ENCODE measurements at places on chromosomes 12 and 14.
A peak's percentile ranks its signal among the peaks of the same experiment; 100 is the strongest.

DNA sequence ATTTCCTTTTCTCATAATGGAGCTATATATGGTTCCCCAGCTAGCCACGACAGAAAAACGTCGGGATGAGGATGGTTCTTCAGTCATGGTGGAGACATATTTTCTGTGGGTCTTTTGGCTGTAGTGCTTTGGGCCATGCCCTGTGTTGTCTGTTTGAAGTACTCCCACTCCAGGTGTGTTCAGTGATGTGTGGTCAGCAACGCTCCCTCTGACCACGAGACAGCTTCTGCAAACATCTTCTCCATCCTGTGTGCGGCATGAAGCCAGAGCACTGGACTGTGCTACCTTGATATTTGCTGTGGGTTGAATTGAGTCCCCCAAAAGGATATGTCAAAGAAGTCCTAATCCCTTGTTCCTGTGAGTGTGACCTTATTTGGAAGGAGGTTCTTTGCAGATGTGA, 931.2 kb downstream of the NRXN3 start:
- no peak for DNase-seq

DNA sequence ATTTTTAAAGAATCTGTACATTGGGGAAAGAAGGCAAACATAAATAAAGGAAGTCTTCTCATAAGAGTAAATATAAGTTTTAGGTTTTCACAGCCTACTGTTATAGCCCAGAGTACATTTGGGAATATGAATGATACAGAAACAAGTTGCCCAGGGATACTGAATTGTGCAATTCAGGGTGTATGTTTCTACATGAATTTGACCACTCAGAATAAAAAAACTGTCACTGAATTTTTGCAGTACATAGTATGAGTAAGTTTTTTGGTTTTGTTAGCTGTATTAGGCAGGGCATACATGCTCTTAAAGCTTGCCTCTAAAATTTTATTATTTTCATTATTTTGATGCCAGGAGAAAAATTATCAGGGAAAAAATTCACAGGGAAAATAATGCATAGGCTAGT, 6.6 kb upstream of the PCNX4 start:
- DNase-seq = no peak

DNA sequence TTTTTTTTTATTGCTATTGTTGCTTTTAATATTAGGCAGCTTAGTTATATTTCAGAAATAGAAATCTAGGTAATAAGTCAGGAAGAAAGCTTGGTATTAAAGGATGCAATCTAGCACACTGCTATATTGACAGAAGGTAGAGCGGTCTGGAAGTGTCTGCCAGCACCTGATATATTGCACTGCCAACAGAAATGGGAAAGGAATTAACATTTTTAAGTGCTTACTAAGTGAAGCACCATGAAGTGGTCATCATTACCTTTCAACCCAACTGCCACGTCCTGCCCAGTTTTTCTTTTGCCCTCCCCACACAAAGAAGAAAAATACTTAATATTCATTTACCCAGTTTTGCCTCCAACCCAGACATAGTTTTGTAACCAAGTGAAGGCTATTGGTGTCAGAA, 163.5 kb downstream of the KITLG start:
- DNase-seq = no peak

GRCh38 chr14:59507063-59507751, 22.9 kb downstream of the JKAMP start:
- DNase-seq = peak; percentile 80

DNA sequence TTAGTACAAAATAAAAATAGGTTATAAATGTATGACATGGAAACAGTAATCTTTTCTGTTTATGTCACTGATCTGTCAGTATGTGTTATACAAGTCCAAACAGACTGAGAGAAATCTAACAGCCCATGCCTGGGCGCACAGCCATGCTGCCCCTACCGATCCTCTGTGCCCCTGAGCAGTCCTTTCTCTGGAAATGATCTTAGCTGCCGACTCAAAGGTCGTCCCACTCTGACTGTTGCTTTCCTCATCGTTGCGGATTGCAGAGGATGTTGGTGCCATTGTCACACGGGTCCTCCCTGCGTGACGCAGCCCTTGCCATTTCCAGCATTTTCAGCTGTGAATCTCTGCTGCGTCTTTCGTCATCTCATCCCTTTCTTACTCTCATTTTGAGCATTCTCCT, 82.9 kb upstream of the DYNC1H1 start:
- no peak for DNase-seq

DNA sequence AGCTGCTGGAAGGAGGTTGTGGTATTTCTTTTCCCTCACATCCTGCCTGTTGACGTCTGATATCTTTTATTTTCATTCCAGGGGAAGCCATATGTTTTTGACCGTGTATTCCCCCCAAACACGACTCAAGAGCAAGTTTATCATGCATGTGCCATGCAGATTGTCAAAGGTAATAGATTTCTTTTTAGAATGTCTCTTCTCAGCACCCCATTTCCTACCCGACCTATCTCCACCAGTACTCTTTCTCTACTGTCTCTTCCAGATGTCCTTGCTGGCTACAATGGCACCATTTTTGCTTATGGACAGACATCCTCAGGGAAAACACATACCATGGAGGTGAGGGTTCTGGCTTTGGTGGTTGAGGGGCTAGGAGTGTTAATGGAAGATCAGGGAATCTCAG, 13.5 kb downstream of the KIF5A start:
- DNase-seq = no peak

GRCh38 chr14:62103464-62103863, 341.2 kb downstream of the SNAPC1 start:
- DNase-seq = no peak

GRCh38 chr12:81811061-81811777, 52.1 kb upstream of the PPFIA2 start:
- DNase-seq = no peak

DNA sequence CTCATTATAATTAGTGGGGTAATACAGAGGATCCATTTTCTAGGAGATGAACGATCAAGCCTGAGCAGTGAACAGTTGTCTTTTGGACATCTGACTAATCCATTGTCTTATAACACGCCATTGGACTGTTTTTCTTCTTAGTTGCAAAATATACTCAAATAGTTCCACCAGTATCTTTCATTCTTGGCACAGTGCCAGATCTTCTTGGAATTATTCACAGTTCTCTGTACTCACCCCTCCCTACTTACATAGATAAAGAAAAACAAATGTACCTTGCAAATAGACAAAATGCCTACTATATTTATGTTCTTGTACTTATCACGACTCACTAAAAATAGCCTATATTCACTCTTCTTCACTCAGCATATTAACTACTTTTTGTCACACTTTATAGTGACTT, 3.8 kb downstream of the CBLN3 start:
- DNase-seq = no peak

GRCh38 chr12:63913929-63914328, 69.4 kb downstream of the SRGAP1 start:
- no peak for DNase-seq

DNA sequence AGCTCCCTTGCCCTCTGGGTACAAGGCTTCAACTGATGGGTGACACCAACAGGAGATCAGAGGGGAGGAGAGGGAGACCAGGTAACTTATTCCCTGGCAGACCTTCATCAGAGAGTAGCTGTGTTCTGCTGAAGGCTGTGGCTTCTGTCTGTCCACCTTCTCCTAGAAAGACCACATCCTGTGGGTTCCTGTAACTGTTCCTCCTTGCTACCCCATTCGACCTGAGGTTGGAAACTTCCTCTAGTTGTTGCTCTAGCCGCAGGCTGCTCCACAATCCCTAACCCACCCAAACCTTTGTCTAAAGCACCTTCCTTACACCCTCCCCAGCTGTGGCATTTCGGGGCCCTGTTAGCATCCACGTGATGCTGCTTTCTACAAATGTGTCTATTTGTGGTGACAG, 454.2 kb downstream of the DPF3 start:
- DNase-seq = no peak

DNA sequence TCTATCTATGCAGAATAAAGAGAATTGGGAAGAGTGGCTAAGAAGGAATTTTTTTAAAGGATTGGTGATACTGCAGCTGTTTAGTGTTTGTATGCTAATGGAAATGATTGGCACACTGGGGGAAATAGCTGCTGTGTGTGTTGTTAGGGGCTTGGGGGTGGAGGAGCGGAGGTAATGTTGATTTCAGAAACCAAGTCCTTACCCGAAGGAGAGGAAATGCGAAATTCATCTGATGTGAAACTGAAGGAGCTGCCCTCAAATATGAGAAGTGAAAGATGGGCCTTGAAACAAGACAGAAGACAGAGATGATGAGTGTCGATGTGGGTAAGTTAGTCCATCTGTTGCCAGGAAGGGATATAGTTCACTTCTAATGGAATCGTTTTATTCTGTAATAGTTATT, 21.2 kb upstream of the RNASE12 start:
- DNase-seq = no peak

- peak; percentile 13 for DNase-seq
These were observed 1.2 kb downstream of the PPP1R12A start for GRCh38 chr12:79933532-79934264.

DNA sequence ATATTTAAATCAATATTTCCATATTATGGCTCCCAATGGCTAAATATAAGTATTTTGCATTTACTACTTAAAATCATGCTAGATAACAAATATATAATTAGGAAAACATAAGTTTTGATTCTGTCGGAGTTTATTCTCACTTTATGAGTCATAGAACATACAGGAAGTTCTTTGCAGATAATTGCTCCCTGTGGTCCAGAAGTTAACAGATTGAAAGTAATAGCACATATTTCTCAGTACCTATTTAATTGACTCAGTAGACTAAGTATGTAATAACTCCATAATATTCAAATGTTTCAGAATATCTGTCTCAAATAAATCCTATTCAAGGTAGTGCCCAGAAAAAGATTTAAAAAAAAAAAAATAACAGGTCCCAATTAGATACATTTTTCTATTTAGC, 806.0 kb upstream of the ATXN7L3B start:
- no peak for DNase-seq

GRCh38 chr14:100381395-100382105, 58.4 kb downstream of the SLC25A47 start:
- peak; percentile 25 for DNase-seq

- no peak for DNase-seq
These were observed 3.4 kb downstream of the SSH1 start for GRCh38 chr12:108853981-108854446.

- DNase-seq = no peak
These were observed 44.1 kb downstream of the TSPAN11 start for GRCh38 chr12:30970559-30971197.

DNA sequence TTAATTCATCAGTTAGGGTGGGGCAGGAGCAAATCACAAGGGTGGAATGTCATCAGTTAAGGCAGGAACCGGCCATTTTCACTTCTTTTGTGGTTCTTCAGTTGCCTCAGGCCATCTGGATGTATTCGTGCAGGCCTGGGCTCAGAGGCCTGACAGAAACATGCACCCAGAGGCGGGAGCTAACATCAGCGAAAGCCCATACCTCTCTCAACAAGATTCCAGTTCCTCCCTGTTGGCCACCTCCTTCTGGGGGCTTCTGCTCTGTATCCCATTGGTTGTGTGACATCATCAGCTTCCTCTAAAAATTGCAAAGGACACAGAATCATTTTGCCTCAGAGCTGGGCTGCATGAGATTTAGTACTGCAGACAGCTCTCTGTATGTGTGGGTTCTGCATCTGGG, 134.3 kb downstream of the ZNF664 start:
- no peak for DNase-seq

- no peak for DNase-seq
These were observed 173.8 kb downstream of the C12orf75 start for GRCh38 chr12:105504286-105504685.
